ENCODE measurements at places on chromosomes 3 and 15.

DNA sequence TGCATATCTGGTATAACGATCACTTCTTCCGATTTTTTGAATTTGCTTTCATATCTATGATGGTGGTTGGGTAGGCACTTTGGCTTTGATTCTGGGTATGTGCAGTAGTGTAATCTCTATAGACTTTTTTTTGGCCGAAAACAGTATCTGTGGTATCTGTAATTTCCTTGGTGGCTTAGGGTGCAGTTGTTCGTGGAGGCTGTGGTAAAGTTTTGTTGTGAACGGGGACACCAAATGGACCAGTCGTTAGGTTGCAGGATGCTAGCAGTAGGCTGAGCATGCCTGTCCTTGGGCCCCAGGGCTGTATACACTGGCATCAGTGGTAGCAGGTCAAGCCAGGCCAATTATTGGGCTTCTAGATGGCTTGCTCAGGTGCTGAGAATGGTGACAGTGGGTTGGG lies 55.2 kb downstream of the CCDC66 start:
- no peak for DNase-seq

DNA sequence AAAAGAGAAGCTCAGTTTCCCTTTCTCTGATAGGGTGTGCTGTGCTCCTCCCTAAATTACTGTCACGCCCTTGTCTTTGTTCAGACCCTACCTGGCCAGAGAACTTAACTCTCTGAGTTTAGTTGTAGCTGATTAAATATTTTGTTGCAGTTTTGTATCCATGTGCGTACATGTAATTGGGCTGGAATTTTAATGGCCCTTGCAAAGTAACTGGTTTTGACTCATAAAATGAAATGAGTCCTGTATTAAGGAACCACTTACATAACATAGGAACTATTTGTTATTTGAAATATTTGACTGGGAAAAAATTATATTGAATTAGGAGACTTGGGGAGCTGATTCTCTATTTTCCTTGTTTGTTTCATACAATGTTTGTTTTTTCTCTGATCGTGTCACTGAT lies 80.2 kb downstream of the LRRK1 start:
- no peak for DNase-seq

- DNase-seq = no peak
Measured at GRCh38 chr3:197511853-197512635, 43.7 kb downstream of the BDH1 start.

DNA sequence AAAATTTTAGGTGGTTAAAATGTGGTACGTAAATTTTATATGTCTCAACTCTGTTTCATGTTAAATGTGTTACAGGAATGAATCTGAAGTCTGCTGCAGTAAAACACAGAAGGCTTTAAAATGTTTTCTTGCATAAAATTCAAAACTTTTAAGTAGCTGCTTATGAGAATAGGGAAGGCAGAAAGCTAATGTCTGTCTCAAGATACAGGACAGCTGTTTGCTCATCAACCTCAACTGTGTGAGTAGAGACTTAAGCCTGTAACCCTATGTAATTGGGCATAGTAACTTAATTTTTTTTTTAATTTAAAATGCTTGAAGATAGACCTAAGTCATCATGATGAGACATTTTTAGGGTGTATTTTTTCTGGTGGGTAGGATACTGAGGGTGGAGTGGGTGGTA lies 38.9 kb downstream of the ZFAND6 start:
- no peak for DNase-seq

GRCh38 chr3:115648559-115648958 lies 25.2 kb downstream of the GAP43 start:
- no peak for DNase-seq
